Aorta (tissue), 5 donors: ENCODE measurements at places on chromosomes 16 and 17. TPM values are rescaled to one million over a fixed set of nuclear protein-coding genes. Genes with fewer than 3 reads are reported as not detected.

DNA sequence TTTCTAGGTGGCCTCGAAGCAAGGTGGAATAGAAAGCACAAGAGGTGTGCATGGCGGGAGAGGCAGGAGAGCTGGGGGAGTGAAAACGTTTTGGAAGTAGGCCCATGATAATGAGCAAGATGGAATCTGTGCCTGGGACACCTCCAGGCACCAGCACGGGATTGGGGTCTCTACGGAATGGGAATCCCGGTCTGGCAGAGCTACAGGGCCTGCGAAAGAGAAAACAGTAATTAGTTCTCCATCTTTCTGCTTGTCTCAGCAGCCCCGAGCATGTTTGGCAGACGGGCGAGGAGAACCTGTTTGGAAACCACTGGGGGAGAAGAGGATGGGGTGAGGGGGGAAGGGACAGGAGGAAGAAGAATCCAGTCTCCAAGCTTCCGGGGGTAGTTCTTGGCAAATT, 258.7 kb downstream of the SOX9 start:
- H3K4me3 ChIP-seq, result no peak overlapping the region
- H3K36me3 ChIP-seq, result no peaks in the 10 kb centered on the region
- H3K4me1 ChIP-seq, result no peaks in the 10 kb centered on the region
- no peak for DNase-seq
- no peak overlapping the region for H3K27ac ChIP-seq

The SHISA9 gene
- total RNA-seq, result 0.39 TPM

The CD300LB gene
- 1.6 TPM for total RNA-seq

GRCh38 chr16:1169285-1170075, 16.6 kb downstream of the CACNA1H start:
- no peaks in the 10 kb centered on the region for H3K4me1 ChIP-seq
- no peaks in the 10 kb centered on the region for H3K36me3 ChIP-seq
- no peak overlapping the region for H3K4me3 ChIP-seq
- no peak overlapping the region for H3K27ac ChIP-seq
- H3K27me3 ChIP-seq, result no peaks in the 10 kb centered on the region

DNA sequence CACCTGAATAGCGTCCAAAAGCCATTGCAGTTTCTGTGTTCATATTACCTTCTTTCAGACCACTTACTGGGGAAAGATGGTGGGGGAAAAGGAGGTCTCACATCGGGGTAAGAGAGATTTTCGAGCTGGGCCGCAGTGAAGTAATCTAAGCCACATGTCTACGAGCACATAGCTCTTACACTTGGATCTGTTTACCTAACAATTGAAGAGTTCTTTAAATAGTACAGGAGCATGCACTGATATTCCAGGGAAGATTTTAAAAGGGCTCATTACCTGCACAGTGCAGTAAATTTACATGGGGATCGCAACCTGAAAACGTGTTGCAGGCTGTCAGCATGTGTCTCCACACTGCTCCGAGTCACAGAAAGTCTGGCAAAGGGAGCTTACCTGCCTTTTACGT, 12.6 kb downstream of the MAF start:
- no peak for DNase-seq
- no peaks in the 10 kb centered on the region for H3K27me3 ChIP-seq
- H3K36me3 ChIP-seq, result no peaks in the 10 kb centered on the region
- H3K4me3 ChIP-seq, result no peak overlapping the region
- H3K27ac ChIP-seq, result no peak overlapping the region

GRCh38 chr16:47565454-47565853, 104.3 kb downstream of the PHKB start:
- no peak overlapping the region for H3K27ac ChIP-seq
- H3K27me3 ChIP-seq, result no peaks in the 10 kb centered on the region
- H3K4me1 ChIP-seq, result no peaks in the 10 kb centered on the region

The SYNGR3 gene
- 0.57 TPM for total RNA-seq

DNA sequence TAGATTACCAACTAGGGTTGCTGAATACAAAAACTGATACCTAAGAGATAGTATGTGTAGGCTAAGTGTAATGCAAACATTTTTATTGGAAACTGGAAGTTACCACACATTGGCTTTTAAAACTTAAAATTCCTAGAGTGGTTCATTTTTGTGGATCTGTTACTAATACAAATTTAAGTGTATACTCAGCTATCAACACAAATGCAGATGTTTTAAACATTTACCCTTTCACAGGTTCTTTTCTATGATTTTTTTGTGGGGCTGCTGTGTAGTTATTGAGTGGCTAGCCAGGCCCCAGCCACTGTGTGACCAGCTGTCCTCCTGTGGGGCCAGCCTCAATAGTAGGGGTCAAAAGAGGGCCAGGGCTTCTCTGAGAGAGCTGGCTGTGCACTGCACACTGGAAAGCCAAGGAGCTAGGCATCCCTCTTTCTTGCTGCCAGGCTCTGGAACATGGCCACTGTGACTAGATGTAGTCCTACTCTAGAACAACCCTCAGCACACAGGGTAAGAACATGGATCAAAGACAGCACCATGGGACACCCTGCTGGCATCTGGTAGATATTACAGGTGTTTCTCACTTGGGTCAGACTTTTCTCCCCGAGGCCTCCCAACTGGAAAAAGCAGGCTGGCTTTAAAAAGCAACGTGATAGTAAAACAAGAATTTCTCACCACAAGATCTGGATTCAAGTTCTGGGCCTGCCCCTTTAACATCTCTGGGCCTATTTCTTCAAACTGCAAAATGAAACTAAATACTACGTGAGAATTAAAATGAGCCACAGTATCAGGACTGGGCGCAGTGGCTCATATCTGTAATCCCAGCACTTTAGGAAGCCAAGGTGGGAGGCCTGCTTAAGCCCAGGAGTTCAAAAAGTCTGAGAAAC, 7.3 kb upstream of the VEZF1 start:
- H3K4me1 ChIP-seq, result no peaks in the 10 kb centered on the region
- no peak overlapping the region for H3K4me3 ChIP-seq
- H3K27me3 ChIP-seq, result no peaks in the 10 kb centered on the region
- H3K27ac ChIP-seq, result peak overlapping the region; percentile 0
- H3K36me3 ChIP-seq, result no peaks in the 10 kb centered on the region
- peak; percentile 75 for DNase-seq

- DNase-seq, result no peak
- H3K4me1 ChIP-seq, result no peaks in the 10 kb centered on the region
- H3K4me3 ChIP-seq, result no peak overlapping the region
- no peaks in the 10 kb centered on the region for H3K27me3 ChIP-seq
Observed at GRCh38 chr17:46929413-46929812, 6.5 kb downstream of the GOSR2 start.
